ENCODE measurements at places on chromosomes 11 and 22.

DNA sequence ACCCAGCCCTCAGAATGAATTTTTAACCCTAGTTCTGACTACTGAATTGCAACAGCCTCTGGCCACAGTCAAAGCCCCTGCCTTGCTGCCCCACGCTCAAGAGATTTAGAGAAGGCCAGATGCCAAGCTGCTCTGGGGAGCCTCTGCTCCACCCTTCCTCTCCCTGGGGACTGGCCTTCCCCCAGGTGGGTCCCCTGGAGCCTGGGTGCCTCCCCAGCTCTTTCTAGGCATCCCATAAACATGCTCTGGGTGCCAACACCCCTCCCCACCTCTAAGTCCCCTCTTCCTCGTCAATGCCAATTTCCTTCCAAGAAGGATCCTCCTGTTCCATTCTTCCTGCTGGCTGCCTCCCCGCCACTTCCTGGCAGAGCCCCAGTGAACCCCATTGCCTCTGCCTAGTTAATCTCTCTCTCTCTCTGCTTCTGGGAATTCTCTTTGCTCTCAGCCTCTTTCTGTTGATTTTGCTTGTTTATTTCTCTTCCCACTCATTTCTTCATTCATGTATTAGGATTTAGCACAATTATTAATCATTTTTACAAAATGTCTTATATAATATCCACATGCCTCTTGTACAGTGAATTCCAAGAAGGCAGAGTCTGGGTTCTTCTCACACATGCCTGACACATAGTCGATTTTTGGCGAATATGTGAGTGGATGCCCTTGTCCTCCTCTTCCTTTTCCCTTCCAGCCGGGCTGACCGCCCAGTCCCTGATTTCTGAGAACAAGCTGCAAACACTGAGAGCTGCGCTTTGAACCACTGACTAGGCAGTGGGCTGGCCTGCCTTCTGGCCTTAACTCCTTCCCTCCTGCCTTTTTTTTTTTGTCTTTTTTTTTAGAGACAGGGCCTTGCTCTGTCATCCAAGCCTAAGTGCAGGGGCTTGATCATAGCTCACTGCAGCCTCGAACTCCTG, 17.5 kb downstream of the UQCR10 start:
- peak; percentile 74 for DNase-seq

DNA sequence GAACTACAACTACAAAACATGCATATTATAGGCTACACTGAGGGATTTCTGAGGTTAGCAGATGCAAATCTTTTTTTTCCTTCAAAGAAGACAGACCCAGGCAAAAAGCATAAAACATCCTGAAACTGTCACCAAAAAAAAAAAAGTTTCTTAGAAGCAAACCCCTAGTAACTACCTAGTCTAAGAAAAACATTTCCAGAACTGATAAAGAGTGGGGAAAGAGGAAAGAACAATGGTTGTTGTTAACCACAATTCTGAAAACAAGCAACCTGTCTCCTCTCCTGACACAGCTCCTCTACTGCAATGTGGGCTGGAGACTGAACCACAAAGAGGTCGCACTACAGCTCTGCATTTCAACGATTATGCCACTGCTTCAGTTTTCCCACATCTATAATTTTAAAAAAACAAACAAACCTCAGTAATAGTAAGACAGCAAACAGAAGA, 15.0 kb downstream of the DENND5A start:
- DNase-seq, result no peak

DNA sequence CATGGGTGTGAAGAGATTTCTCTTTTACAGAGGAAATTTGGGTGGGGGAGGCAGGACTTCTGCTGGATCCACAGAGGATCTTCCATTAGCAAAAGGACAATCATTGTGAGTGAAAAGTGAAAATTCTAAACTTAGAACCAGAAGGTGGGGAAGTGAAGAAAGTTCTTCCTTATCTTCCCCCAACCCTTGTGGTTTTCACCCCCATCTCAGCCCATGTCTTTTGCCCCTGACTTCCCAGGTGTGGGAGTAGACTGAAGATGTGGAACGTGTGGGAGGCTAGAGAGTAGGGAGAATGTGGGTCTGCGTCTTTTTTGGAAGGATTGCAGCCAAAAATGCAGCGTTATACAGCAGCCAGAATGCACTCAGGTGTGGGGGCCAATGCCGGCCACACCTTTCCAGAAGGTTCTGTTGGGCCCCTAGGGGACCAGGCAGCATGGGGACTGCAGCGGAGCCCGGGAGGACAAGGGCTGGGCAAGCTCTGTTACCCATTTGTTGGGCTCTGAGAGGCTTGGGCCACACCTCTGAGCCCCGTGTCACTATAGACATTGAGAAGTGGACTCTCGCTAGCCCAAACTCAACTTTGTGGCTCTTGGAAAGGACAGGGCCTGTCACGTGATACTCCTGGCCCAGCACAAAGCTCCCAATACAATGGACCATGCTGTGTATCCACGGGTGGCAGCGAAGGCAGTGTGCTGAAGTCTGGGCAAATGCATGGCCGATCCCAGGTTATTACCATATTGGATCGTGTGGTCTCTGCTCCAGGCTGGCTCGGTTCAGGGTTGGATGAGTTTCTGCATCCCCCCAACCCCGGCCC, 32.8 kb upstream of the LINC01488 start:
- no peak for DNase-seq

DNA sequence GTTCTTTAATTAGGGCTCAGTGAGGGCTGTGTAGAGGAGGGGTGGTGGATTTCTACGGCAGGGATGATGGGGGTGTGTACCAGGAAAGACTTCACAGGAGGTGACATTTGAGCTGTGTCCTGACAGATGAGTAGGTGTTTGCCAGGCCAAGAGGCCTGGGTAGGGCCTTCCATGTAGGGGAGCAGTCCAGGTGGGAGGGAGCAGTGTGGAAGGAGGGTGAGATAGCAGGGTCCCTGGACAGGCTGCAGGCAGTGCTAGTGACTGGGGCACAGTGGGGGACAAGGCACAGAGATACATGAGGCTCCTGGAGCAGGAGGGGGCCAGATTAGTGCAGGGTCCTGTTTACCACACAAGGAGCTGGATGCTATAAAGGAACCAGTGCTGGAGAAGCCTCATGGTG, 147.9 kb upstream of the CADM1 start:
- DNase-seq, result no peak

All from right hindlimb (tissue), 1 donor.